ENCODE measurements at places on chromosomes 16 and 17.

DNA sequence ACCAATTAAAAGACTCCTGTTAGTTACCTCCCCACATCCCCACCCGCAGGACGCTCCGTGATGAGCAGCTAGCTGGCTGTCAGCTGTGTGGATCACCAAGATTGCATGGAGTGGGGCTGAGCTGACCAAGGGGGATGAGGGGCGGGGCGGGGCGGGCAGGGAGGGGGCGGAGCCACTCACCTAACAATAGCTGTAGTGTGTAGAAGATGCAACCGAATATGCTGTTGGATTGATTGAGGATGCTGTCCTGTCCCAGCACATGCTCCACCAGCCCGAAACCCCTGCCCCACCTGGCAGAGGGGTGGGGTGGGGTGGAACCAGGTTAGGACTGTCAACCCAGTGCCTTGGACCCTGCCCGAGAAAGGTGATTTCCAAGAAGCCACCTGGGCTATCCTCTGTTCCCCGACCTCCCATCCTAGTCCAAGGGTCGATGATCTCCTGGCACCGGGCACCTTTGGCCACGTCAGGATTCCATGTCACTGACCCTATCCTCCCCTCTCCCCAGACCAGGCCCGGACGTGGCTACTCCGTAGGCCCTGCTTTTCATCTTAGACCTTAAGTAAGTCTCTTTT, 1.4 kb downstream of the VKORC1 start:
- peak; percentile 56 for DNase-seq

GRCh38 chr16:83530293-83530692, 277.5 kb upstream of the HSBP1 start:
- DNase-seq = peak; percentile 76

GRCh38 chr17:74842599-74843351, 16.9 kb downstream of the GRIN2C start:
- peak; percentile 95 for DNase-seq

GRCh38 chr17:1773696-1774181, 11.9 kb downstream of the SERPINF1 start:
- no peak for DNase-seq

GRCh38 chr17:1947229-1947742, 77.8 kb downstream of the RTN4RL1 start:
- DNase-seq = no peak

DNA sequence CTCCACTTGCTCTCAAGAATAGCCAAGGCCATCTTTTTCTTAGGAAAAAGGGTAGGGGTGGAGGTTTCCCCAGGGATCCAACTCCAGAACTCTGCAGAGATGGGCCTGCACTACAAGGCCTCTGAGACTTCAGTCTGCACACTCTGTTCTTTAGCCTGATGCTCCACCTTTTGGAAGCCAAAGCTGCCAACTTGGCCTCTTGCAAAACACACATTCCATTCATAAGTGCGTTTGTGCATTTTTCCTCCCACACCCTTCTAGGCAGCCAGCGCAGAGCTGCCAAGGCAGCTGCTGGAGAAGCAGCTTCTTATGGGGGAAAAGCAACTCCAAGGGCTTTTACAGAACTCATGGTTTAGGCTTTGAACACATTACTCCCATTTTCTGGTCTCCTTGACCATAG, 45.3 kb downstream of the REXO5 start:
- DNase-seq = peak; percentile 89

DNA sequence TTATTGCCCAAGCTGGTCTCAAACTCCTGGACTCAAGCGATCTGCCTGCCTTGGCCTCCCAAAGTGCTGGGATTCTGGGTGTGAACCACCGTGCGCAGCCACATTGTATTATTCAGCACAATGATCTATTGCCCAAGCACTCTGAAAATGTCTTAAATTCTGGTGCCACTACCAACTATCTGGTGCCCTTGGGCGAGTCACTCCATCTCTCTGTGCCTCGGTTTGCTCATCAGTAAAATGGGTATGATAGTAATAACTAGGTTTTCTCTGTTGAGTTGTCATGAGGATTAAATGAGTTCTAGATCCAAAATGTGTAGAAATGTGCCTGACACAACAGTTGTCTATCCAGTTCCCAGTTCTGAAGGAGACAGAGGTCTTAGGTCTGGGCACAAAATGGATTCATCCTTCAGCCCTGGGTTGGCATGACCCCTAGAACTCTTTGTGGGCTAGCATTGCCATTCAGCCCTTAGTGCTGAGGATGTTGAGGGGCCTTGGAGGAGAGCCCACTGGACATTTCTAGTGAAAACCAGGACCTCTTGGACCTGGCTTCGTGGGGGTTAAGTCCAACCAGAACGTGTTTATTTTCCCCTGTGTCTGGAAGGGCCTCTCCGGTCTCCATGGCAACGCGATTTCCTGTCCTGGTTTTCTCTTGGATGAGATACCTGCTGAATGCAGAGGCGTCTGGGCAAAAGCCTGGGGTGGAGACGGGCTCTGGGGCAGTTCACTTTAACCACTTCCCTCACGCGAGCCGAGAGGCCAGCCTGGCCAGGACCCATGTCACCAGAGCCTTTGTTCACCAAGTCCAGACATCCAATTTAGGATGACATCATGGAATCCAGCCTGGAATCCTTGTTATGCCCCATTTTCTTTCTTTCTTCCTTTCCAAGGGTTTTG, 43.7 kb upstream of the TNRC6A start:
- DNase-seq = peak; percentile 86

DNA sequence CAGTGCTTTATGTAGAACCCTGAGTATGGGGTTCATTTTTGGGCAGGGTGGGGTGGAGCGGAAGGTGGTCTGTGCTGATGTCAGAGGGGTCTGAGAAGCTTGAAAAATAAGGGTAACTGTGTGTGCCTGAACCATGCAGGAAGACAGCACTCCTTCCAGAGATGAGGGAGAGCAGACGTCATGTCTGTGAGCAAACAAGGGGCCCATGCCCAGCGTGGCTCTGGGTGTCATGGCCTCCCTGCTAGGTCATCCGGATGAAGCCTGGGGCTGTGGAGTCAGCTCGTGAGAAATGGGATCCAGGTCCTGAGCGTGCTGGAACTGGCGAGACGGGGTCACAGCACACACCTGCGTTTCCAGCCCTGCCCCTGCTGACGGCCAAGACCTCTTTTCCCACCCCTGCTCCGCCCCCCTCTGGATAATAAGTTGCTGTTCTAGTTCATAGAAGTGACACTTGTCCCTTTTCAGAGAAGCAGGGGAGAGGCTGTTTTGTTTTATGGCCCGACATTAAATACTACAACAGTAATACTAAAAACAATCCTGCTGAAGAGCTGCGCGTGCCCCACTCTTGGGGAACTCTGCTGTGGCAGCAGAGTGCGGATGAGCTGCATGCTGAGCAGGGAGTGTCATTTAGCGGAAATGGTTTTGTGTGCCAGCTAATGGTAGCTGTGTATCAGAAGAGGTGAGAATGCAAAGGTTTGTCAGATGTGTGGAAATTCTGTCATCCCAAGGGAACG, 92.6 kb downstream of the RPTOR start:
- no peak for DNase-seq

- no peak for DNase-seq
Observed at GRCh38 chr17:42878123-42878880, 22.3 kb upstream of the G6PC1 start.

DNA sequence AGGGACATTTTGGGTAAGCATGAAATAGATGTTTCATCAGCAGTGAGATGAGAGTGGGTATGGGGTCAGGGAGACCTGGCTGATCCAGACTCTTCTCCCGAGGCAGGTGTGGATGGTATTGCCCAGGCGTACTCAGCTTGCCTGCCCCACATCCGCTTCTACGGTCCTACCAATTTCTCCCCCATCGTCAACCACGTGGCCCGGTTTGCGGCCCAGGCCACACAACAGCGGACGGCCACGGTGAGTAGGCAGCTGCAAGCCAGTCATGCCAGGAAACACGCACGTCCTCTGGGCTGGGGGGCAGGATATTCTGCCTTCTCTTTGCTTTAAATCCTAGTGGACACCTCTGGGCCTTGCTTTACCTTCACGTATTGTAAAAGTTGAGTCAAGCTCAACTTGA, 44.7 kb downstream of the CPNE2 start:
- DNase-seq = no peak

DNA sequence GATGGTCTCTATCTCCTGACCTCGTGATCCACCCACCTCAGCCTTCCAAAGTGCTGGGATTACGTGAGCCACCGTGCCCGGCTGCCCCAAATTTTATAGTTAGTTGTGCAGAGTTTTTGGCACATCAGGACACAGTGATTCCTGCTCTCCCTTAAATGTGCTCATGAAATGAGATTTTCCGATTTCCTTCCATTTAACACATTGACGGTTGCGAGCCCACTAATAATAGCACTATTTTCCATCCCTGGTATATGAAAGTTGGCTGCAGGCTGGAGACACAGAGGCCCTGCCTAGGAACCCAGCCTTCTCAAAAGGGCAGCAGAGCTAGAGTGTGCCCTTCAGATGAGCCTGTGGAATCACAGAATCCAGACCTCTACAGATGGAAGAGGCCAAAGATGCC, 17.4 kb upstream of the MYH10 start:
- no peak for DNase-seq

DNA sequence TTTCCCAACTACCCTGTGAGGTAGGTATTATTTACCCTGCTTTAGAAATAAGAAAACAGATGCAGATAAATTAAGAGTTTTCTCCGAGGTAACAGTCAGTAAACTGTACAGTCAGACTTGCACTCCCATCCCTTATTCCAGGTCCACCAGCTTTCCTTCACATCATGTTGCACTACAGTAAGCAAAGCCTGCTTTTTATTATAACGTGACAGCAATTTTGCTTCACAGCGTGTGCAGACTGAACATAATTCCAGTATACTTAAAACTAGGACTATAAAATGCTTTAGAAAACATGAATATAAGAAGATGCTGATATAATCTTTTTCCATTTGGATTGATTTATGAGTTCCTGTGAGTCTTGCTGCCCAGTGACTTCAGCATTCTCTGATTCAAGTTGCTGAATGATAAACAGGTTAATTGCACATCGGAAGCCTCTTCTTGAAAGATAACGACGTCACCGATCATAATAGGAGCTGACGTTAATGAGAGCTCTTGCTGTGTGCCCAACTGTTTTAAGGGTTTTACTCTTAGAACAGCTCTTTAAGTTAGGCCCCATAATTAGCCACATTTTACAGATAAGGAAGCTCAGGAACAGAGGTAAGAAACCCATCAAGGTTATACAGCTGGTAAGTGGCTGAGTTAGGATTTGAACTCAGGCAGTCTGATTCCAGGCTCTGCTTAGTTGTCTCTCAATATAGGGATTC, 1.4 kb downstream of the LIG3 start:
- DNase-seq = peak; percentile 19

DNA sequence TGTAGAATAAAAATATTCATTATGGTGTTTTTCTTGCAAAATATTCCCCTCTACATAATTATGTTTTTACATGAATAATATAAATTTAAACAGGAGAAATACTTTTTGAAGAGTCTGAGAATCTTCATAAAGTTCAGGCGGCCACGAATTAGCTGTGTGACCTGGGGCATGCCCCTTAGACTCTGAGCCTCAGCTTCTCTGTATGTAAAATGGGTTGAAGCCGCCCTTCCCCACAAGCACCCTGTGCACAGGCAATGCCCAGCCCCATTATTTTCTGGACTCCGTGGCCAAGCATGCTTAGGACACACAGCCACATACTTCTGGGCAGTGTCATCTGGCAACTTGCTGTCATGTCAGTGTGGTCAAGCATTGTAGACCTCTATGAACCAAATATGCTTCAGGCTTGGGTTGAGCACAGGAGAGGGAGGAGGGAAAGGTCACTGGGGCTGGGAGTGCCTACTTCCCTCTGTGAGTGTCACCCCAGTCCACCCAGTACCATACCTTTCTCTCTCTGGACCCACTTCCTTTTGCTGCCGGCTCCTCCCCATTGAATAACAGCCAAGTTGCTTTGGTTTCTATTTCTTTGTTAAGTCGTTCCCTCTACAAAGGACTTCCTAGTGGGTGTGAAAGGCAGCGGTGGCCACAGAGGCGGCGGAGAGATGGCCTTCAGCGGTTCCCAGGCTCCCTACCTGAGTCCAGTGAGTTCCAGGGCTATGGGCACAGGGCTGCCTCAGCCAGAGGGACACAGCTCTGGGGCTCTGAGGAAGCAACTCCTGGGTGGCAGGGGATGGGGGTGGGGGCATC, at the start of gene LGALS9:
TSS of gene LGALS9 (plus strand) at position 582 of the 804 bp plus-strand sequence. CDS start at position 660, 78 bp downstream.
- DNase-seq = peak; percentile 29

DNA sequence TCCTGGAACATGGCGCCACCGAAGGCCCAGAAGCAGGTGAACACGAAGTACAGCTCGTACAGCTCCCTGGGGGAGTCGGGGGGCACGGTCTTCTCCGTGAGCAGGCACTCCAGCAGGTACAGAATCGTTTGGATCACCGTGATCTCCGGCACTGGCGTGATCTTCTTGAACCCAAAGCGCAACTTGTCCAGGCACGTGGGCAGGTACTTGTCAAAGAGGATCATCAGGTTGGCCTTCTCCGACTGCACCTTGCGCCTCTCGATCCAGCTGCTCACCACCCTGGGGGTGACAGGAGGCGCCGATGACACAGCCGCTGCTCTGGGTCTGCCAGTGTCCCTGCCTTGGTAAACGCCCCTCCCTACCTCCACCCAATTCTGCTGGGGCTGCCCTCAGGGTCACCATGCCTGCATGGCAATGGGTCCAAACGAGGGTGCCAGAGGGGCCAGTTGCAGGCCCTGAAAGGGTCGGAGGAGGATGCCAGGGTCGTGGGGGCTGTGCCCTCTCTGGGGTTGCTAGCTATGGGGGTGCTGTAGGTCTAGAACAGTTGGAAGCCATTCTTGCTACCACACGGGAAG, 90.9 kb downstream of the DNAH17 start:
- no peak for DNase-seq

GRCh38 chr17:7834542-7834956, 532 bp downstream of the KDM6B start:
- DNase-seq = no peak

- no peak for DNase-seq
Observed at GRCh38 chr16:82682767-82683166, 56.0 kb downstream of the CDH13 start.

- DNase-seq = no peak
Observed at GRCh38 chr16:13557418-13557817, 362.5 kb upstream of the ERCC4 start.

- no peak for DNase-seq
Observed at GRCh38 chr17:81063106-81064093, 28.4 kb downstream of the BAIAP2 start.

DNA sequence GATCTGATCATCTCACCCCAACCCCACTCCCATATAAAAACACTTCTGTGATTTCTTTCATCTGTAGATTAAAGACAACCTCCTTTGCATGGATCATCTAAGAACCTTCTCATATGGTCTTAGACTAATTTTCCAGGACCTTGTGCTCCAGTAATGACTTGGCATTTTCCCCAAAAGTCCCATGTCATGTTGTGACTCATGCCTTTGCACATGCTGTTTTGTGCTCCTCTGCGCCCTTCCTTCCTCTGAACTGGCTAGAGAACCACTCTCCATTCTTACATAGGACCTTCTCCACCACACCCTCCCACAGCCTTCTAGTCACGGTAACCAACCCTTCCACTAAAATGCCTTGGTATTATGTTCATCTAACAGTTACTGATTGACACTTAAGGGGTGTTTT, 99.5 kb upstream of the AXIN2 start:
- peak; percentile 74 for DNase-seq

DNA sequence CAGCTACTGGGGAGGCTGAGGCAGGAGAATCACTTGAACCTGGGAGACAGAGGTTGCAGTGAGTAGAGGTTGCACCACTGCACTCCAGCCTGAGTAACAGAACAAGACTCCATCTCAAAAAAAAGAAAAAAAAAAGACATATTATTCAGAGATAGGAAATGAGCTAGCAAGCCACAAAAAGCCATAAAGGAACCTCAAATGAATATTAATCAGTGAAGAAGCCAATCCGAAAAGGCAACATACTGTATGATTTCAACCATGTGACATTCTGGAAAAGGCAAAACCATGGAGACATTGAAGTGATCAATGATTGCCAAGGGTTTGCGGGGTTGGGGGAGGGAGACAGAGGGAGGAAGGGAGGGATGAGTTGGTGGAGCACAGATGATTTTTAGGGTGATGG, 8.4 kb upstream of the EXOC7 start:
- DNase-seq = no peak

All from AG20443 (cell line).